H54 (cell line): ENCODE measurements at places on chromosomes 1 and 21.

GRCh38 chr1:157725221-157725577 is 24.6 kb upstream of the FCRL3 start:
- DNase-seq, result no peak

- DNase-seq, result no peak
These were observed 3.0 kb downstream of the MORC3 start for GRCh38 chr21:36323032-36323431.

DNA sequence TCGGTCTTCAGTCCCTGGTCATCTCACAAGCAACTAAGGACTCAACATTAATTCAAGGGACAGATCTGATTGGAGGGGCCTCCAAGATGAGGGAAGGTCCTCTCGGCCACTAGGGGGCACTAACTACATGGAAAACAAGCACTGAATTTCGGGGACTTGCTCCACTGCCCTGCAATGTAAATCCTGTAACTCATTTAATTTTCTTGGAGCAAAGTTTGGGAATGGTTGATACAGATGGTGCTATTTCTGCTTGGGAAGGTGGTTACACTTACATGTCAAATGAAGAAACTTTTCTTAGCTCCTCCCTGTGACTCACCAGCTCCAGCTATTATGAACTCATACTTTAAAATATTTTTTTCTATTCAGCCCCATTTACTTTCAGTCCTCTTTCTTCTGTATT is 97.4 kb upstream of the KCNJ15 start:
- DNase-seq, result peak; percentile 38

DNA sequence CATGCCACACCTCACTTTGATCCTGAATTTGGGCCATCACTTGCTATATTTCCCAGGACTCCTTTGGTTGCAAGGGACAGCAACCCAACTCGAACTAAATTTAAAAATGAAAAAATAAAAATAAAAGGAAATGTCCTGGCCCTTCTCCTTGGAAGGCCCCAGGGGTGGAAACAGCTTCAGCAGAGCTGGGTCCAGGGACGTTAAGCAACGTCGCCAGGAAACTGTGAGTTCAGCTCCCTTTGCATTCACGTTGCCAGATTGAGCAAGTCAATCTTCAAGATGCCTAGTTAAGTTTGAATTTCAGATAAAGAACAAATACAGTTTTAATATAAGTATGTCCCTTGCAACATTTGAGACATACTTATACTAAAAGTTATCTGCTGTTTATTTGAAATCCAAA is 14.6 kb upstream of the SPSB1 start:
- DNase-seq, result no peak

DNA sequence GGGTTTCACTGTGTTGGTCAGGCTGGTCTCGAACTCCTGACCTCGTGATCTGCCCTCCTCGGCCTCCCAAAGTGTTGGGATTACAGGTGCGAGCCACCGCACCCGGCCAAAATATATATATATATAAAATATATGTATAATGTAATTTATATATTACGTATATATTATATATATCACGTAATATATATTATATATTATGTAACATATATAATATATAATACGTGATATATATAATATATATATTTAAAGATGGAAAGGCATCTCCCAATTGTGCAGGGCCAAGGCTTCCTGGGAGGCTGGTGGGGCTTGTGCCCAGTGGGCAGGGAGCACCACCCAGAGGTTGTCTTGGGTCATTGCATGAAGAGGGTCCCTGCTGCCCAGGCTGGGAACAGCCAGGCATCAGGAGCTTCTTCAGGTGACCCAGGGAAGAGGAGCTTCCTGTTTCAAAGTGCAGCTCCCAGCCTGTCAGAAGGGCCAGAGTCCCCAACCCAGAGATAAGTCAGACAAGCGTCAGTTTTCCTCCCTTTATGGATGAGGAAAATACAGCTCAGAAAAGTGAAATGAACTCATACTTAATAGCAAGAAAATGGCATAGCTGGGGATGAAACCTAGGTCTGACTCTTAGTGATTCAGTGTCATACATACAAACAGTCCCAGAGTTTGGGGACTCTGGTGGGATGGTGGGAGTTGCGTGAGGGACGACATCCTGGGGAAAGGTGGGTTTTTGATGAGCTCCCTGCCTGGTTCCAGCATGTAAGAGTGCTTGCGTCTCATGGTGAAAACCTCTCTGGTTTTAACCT is 12.0 kb downstream of the UBE2Q1 start:
- DNase-seq, result peak; percentile 86

DNA sequence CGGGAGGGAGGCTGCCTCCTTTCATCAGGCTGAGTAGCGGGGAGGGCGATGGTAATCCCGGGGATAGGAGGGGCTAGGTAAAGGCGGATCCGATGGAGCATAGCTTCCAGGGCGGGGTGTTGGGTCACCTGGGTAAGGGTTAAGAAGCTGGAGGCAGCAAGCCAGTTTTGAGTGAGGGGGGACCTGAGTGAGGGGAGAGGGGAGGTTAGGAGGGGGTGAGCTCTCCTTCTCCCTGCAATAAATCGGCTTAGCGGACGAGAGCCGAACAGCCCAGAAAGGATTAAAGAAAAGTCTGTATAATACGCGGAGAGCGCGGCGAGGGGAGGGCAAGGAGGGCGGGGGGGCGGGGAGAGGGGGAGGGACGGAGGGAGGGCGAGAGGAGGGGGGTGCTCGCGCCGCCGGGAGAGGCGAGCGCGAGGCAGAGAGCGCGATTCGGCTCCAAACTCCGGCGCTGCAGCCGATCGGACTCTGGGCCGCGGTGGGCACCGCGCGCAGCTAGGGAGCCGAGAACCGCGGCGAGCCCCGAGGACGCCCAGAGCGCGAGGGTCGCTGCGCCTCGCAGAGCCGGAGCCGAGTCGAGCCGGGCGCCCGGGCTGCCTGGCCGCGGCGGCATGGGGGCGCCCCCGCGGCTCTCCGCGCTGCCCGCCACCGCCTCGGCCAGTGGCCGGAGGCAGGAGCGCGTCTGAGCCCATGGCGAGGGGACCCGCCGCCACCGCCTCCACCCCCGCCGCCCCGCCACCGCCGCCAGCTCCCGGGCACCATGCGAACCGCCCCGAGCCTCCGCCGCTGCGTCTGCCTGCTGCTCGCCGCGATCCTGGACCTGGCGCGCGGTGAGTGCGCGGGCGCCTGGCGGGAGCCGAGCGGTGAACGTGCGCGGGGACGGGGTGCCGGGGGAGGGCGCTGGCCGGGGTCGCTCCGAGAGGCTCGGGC is at the start of gene IGSF21:
TSS of gene IGSF21 (plus strand) at position 430 of the 930 bp plus-strand sequence. CDS start at position 761, 331 bp downstream.
- DNase-seq, result no peak

DNA sequence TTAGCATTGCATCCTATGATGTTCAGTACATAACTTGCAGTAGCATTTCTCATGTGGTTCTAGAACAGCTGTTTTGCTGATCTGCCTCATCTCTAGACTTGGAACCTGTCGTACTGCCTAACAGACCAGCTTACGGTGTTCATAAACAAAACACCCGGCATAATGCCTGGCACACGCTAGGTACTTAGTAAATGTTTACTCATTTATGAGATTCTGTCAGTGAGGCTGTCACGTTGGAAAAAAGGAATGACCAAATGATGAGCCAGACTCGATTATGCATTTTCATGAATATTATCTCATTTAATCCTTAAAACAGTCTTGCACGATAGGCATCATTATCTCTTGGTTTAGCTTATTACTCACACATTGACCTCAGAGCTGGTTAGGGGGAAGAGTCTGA is 46.4 kb downstream of the CACHD1 start:
- DNase-seq, result no peak

- no peak for DNase-seq
These were observed 19.2 kb downstream of the PKP1 start for GRCh38 chr1:201302163-201303152.

DNA sequence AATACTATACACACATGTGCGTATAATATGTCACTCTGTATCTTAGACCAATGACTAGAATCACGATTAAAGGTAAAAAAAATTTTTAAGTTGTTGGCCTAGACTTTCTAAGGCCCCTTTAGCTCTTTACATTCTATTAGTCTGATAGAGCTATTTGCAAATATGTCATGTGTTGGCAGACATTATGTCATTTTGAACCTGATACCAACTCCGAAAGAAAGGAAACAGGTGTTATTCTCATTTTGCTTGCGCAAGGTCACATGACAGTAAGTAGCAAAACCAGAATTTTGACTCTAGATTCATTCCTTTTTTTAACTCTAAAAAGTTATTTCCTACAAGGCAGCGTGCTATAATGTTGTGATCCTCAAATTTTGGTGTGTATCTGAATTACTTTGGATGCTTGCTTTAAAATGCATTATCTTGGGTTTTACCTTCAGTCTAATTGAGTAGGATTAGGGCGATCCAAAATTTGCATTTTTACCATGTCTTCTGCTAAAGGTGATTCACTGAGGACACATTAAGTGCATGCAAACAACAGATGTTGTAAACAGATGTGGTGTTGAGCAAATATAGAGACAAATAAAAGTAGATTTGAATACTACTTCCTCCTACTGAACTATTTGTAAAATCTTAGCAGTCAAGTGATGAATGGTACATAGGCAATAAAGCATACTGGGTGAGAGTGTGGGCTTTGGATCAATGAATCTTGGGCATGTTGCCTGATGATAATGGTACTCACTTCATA is 63.5 kb upstream of the KIAA1614 start:
- DNase-seq, result no peak

GRCh38 chr1:44655609-44656008 is 18.7 kb downstream of the TMEM53 start:
- no peak for DNase-seq

GRCh38 chr1:58735586-58735985 is 35.7 kb upstream of the MYSM1 start:
- no peak for DNase-seq

DNA sequence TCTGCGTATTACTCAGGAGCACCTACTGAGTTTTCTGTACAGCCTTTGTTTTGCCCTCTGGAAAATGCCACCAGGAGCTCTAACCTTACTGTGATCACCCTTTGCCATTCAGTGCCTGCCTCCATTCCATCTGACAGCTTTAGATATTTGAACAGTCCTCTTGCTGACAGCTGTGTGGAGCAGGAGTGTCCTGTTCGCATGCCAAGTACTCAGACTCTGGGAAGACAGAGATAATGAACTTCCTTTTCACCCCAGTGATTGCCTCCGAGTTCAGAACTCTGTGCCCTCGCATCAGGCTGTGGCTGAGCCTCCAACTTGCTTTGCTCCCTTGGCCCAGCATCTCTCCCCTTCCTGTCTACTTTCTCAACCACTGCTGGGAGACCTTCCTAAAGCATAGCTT is 74.0 kb downstream of the CACNA1E start:
- DNase-seq, result no peak

DNA sequence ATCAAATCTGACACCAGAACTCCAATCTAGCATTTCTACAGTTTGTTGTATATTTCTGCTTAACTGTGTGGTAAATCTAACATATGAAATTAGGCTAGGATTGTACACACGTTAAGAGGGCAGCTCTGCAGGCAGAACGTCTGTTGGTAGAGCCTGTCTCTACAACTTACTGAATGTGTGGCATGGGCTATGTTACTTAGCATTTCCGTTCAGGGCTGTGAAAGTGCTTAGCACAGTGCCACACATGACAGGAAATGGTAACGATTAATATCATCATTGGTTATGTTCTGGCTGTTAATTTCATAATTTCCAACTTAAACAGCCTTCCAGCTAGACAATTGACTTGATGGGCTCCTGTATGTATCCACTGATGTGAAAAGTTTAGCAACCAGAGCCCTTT is 9.6 kb upstream of the C8B start:
- no peak for DNase-seq

DNA sequence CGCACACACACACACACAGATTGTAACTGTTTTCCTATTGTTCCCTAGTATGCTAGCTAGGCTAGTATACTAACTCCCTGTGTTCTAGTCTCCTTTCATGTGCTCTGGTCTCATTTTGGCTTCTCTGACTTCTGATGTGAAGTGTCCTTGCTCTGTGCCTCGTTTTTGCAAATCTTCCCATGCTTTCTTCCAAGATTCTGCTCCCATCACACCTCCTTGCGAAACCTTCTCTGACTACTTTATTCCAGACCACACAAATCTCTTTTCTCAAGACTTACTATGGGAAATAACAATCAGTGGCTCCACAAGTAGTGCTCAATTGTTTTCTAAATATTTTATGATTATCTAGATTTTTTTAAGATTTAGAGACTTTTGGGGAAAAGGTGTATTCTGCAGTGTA is 10.3 kb downstream of the PRRX1 start:
- DNase-seq, result no peak

DNA sequence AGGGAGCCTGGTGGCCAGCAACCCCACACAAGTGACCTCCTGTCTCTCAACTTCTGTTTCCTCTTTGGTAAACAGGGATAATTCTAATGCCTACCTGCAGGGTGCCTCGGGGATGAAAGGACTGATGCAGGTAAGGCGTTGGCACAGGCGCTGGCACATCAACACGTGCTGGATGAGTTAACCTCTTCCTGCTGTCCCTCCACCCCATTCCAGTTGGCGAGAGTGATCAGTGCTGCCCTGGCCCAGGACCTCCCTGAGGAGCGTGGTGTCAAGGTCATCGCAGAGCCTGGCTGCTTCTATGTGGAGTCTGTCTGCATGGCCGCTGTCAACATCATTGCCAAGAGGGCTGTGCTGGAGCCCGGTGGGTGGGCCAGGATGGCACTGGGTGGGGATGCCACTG is 69.1 kb upstream of the TINAGL1 start:
- DNase-seq, result no peak

DNA sequence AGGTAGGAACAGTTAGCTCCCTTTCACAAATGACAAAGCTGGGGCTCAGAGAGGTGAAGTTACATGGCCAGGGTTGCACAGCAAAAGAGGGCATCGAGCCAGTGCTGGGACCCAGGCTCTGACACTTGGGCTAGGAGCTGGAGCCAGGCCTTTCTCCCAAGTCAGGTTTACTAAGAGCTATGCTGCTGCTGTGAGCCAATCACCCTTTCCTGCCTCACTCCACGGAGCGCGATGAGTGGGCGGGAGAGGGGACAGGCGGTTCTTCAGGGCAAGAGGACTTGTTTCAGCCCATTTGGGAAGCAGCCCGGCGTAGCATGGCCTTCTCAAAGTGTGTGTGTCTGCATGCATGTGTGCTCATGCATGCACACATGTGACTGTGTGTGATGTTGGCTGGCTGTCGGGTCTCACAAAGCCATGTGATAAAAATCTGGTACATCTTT is 10.6 kb downstream of the ID3 start:
- no peak for DNase-seq

DNA sequence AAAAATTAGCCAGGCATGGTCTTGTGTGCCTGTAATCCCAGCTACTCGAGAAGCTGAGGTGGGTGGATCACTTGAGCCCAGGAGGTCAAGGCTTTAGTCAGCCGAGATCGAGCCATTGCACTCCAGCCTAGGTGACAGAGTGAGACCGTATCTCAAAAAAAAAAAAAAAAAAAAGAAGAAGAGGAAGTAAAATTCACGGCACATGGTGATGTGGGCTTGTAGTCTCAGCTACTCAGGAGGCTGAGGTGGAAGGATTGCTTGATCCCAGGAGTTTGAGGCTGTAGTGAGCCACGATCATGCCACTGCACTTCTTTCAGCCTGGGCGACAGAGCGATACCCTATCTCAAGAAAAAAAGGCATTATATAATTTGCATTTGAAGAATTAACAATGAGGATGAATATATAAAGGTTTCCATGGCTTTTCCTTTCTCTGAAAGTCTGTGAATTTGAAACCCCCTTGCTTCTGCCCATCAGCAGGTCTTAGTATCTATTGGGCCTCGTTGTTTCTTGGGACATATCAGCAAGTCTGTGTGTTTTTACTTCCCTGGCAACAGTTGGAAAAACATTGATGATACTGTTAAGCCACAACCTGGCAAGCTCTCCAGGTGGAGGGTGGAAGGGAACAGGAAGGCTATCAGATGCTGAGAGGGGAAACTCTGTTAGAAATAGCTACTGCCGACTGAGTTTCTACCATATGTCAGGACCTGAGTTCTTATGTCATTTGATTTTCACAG is 4.6 kb upstream of the PLA2G2D start:
- DNase-seq, result no peak
